Posterior cingulate gyrus (tissue), 11 donors: ENCODE measurements at places on chromosomes 7 and 10.

- no peak for DNase-seq
These were observed 241.5 kb upstream of the PTER start for GRCh38 chr10:16195178-16195769.

DNA sequence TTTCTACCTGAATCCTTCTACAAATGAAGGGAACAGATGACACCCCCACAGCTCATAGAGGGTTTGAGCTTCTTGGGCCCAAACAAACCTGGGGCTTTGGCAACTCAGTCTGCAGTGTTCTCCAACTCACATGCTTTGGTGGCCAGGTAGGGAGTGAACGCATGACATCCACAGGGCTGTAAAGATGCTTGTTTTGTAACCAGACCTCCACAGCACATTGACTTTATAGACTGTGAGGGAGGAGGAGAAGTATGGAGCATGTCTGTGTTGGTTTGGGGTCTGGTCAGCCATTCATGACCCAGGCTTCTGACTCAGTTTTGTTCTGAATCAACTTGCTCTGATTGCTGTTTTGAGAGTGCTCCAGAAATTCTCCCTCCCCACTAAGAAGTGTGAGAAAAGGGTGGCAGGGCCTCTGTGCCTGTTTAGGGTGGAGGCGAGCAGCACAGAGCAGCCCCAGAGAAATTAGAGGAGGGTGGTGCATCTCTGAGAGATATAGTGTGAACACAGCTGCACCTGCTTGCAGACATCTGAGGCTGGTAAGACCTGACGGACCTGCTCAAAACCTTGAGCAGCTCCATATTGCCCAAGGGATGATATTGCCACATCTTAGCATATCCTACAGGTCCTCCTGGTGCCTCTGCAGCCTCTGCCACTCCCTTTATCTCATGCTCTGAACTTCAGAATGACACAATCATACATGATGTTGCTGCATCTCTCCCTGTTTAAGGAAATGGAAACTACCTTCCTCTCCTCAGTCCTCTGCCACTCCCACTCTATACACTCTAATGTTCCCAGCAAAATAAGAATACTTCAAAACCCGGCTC, 287.7 kb downstream of the ABCA13 start:
- no peak for DNase-seq

DNA sequence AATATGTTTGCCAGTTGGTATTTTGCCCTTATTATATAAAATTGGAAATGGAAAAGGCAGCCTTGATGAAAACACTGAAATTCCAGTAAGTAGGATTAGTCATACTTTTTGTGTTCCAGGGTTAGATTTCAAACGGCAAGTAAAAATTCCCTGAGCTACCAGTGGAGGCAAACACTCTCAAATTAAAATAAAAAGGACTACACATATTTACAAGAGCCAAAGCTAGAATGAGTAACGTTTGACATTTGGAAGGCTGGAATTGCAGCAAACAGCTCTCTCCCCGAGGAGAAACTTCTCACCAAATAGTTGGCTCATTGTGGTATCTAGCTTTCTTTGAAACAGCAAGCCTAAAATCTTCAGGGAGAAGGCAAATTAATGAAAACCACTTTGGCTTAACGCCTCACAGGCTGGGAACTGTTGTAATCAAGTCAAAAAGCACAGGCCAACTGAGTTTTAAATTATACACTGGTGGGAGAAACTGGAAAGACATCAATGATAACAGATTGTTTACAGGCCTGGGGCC, 288.4 kb downstream of the SNX13 start:
- DNase-seq: no peak

GRCh38 chr10:11037991-11038390, 20.3 kb downstream of the CELF2 start:
- DNase-seq: no peak

DNA sequence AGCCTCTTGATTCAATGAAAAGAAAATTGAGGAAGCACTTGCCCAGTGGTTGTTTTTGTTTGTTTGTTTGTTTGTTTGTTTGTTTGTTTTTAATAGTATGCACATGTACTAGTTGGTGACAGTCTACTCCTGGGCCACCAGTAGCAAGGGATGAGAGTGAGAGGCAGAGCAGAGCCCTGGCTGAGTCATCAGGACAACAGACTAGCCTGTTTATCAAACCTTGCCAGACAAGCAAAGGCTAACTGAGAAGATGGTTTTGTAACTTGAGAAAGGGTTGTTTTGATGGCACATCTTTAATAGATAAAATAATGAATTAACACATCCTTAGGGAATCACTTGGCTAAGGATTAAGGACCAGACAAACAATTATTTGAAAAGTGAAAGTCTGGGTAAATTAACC, 78.1 kb downstream of the INHBA start:
- DNase-seq: no peak

DNA sequence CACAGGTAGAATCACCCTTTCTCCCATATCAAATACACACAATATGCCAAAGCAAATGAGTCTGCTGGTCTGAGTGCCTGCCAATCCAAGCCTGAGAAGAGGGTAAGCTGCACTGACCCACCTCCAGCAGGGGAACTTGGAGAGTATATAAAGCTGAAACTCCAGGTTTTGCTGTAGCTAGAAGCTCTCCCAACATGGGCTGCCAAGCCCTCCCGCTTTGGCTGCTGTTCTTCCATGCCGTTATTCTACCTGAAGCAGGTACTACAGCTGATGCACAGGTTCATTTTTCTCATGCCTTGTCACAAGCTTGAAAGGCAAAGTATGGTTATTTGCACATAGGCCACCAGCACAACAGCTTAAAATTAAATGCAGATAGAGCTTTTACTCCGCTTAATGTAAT, 21.5 kb upstream of the C10orf120 start:
- no peak for DNase-seq

DNA sequence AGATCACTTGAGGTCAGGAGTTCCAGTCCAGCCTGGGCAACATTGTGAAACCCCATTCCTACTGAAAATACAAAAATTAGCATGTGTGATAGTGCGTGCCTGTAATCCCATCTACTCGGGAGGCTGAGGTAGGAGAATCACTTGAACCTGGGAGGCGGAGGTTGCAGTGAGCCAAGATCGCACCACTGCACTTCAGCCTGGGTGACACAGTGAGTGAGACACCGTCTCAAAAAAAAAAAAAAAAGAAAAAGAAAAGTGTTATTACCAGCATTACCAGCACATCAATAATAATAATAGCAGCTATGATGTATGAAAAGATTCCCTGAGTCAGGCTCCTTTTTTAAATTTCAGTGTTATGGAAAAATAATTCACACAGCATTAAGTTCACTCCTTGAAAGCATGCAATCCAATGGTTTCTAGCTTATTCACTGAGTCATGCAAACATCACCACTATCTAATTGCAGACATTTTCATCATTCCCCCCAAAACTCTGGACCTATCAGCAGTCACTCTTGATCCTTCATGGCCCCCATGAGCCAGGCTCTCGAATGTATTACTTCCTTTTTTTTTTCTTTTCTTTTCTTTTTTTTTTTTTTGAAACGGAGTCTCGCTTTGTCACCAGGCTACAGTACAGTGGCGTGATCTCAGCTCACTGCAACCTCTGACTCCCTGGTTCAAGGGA, 228.4 kb downstream of the FANK1 start:
- DNase-seq: no peak

- no peak for DNase-seq
These were observed 1.9 kb upstream of the NRF1 start for GRCh38 chr7:129609666-129610065.

GRCh38 chr10:652233-652632, 37.2 kb downstream of the DIP2C start:
- no peak for DNase-seq

- DNase-seq: no peak
These were observed 1.9 kb downstream of the KCTD7 start for GRCh38 chr7:66630531-66630930.

- no peak for DNase-seq
These were observed 17.1 kb upstream of the CPA1 start for GRCh38 chr7:130363026-130363847.

- no peak for DNase-seq
These were observed 506.4 kb upstream of the C7orf33 start for GRCh38 chr7:148084138-148084537.

DNA sequence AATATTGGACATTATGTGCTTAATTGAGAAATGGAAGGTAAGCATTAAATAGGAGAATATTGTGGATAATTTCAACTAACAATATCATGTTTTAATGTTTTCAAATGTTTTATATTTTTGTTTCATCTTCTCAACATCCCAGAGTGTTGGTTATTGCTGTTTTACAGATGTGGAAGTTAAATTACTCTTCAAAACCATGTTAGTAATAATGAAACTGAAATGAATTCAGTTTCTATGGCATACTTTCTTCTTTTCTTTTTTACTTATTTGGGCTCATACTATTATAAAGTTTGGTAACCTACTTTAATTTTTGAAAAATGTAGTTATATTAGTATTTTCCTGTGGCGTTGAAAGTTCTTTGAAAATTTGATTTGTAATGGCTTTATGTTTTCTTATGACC, 4.2 kb downstream of the GLRX3 start:
- no peak for DNase-seq

GRCh38 chr7:155809947-155810769, 2.1 kb downstream of the SHH start:
- DNase-seq: peak; percentile 88

DNA sequence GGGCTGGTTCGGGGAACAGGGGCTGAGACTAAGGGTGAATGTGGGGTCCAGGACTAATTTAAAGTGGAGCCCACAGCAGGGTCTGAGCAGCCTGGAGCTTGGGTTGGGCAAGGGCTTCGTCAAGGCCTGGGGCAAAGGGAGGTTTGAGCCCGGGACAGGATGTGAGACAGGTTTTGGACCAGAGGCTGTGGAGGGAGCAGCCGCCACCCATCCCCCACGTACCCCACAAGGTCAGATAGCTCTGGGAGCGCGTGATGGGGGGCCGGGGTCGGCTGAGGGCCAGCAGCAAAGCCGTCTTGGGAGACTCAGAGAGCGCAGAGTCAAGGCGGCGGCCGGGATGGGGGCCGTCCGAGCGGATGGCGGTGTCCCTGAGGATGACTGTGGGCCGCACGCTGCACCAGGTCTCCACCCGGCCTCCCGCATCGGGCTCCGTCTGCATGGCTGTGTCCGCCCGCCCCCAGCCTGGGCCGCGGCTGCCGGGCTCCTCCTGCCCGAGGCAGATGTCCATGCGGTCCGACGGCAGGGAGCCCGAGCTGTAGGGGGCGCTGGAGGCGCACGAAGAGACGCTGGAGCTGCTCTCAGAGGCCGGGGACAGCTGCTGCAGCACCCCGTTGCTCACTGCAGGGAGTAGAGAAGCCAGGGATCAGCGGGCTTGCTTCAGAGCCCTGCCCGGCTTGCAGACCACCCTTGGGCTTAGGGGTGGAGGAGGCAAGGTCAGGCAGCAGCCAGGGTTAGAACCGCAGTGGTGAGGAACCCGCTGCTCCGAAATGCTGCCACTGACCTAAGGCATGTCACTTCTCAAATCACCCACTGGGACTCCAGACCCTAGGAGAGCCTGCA, 12.1 kb downstream of the PDZD7 start:
- DNase-seq: peak; percentile 91

DNA sequence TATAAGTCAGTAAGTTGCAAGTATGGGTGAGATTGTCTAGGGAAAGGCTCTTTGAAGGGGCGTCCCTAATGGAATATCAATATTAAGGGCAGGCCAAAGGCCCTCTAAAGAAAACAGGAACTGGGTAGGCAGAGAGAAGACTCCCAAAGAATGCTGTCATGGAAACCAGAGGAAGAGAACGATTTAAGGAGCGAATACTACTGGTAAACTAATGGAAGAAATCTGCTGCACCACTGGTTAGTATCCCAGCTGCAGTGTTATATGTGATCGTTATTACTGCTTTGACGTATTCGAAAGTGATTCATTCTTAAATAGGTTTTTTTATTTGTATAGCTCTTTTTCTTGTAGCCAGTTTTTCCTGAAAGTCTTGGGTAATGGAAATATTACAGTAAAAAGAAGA, 1.3 kb downstream of the CASP2 start:
- no peak for DNase-seq

GRCh38 chr7:22934473-22935065, 79.4 kb downstream of the HYCC1 start:
- DNase-seq: no peak
